GM13976 (cell line): ENCODE measurements at places on chromosomes 6 and 20.

DNA sequence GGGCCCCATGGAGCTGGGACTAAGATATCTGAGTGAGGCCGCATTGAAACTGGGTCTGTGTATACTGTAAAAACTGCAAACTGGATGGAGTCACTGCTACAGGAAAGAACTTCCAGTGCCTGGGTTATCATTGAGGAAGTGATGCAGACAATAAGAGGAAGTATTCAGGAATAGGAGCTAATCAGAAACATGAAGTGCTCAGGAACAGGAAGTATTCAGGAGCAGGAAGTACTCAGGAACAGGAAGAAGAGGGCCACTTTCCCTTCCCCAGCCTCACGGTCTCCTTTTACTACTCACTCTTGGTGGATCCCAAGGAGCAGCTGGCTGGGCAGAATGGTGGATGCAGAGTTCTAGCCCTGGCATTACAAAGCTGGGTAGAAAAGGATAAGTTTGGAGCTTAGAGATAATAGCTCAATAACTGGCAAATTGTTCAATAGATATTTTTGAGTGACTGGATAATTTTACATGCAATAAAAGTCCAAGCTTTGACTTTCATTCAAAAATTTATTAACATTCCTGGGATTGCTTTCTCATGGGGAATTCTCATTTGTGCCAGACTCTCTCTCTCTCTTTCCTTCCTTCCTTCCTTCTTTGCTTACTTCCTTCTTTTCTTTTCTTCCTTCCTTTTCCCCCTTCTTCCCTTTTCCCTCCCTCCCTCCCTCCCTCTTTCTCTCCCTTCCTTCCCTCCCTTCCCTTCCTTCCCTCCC, 82.2 kb upstream of the PAX1 start:
- DNase-seq: no peak

GRCh38 chr20:49656304-49656703, 57.4 kb downstream of the B4GALT5 start:
- DNase-seq: no peak

GRCh38 chr20:19624221-19624965, 133.7 kb upstream of the RIN2 start:
- no peak for DNase-seq

DNA sequence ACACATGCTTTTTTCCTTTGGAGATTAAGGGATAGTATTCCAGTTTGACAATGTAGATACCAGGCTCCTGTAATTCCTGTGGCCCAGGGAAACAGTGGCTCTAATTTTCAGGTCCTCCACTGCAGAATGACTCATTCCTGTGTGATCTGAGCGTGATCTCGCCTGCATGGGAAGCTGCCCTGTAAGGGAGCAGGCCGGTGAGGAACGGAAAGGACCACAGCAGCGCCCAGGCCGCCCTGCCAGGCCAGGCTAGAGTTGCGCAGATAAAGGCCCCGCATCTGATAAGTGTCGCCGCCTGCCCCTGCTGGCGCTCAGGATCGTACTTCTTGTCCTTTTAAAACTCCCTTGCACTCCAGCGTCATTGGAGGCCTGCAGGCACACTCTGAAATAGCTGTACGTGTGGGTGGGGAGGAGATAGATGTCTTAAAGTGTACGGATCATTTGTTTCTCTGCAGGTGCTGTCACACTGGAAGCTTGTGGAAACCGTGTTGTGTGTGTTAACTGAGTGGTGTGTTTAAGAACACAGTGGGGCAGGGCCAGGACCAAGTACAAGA, 60.7 kb downstream of the SYNJ2 start:
- DNase-seq: no peak

DNA sequence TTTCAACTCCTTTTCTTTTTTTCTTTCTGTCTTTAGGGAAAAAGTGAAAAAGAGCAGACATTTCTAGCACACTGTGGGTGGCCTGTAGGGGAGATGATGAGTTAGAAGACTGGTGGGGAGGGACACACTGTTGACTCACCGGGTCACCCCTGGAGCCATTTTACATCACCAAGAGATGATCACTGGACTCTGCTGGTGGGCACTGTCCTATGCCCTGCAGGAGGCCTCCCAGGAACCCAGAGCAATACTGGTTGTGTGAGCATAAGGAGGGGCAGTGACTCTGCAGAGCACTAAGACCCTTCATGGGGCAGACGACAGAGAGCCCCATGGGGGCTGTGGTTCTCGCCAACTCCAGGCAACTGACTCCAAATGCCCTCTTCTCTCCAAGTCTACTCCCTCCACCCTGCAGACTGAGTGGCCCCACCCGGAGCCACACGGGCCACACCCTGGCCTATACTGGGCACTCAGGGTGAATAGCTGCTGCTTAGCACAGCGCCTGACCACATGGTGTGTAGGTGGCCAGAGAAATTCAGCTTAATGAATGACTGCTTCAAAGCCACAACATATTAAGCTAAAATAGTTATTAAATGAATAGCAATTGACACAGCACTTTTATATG, 177.5 kb downstream of the CDC5L start:
- DNase-seq: no peak

DNA sequence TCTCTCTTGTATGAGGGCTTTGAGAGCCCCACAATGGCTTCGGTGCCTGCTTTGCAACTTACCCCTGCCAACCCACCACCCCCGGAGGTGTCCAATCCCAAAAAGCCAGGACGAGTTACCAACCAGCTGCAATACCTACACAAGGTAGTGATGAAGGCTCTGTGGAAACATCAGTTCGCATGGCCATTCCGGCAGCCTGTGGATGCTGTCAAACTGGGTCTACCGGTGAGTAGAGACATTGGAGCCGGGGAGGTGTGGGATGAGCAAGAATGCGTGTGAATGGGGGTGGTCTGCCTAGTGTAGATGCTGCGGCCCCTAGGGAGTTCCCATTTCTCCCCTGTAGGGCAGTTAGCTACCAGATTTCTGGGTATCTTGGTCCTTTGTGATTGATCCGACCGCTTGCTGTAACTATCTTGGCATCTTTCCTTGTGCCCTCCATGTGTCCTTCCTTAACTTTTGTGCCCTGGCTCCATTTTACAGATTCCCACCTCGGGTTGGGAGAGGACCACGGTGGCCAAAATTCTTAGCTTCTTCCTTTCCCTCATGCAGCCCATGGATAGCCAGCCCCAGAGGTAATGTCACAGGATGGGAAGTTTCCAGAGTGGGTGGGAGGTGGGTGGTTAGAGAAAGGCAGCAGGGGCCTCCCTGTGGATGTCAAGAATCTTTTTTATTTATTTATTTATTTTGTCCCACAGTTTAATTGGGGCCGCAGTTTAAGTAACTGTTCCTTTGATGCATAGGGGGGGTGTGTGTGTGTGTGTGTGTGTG, 6.3 kb downstream of the BRD2 start:
- DNase-seq: no peak

DNA sequence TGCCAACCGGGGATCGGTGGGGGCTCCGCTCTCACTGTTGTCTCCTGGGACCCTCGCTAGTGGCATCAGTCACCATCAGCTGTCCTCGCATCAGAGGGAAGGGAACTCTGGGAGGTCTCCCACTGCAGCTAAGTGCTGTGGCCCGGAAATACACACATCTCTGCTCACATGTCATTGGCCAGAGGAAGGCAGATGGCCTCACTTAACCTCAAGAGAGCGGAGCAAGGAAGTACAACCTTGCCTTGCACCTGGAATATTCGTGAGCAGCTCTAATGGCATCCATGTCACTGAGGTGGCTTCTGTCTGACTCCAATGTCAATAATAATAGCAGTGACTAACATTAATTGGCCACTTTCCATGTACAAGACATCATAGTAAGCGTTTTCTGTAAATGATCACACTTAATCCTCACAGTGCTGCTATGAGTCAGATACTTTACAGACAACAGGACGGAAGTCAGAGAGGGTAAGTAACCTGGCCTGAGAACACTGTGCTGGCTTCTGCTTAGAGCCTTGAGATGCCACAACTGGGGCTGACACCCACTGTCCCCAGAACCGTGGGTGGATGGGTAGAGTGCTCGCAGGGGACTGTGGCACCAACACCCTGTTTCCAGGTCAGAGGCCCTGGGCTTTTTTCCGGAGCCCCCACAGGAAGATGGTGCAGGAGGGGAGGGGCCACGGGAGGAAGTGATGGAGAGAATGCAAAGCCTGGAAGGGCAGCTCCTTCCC, 6.0 kb downstream of the LHFPL5 start:
- no peak for DNase-seq

- no peak for DNase-seq
Observed at GRCh38 chr20:23679133-23680092, 9.4 kb downstream of the CST4 start.

- no peak for DNase-seq
Observed at GRCh38 chr20:1376007-1376406, 16.8 kb downstream of the FKBP1A start.

- DNase-seq: no peak
Observed at GRCh38 chr6:23370051-23370450, 756.0 kb upstream of the NRSN1 start.

- no peak for DNase-seq
Observed at GRCh38 chr6:124551711-124552233, 410.5 kb upstream of the RNF217 start.

DNA sequence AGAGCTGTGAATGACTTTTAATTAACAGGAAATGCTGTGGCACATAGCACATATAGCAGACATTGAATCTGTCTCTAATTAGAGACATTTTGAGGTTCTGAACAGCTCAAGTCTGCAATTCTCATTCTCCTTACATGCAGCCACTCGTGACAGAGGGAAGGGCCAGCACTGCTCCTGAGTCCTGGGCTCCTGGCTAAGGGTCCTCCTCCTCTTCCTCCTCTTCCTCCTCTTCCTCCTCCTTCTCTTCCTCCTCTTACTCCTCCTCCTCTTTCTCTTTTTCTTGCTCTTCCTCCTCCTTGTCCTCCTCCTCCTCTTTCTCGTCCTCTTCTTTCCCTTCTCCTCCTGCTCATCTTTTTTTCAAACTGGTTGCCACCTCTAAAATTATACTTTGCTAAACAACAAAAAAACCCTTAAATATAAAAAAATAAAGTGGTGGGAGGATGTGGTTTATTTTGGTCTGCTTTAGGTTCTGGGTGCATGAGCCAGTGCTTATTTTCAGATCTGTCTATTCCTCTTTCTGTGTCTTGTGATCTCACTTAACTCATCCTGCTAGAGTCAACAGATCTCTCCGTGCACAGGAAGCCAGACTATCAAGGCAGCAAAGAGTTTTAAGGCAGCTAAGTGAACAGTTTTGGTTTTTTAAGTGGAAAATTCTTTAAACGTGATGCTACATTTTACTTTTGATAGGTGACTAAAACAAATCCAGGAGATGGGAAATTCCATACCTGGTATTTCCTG, 159.3 kb downstream of the CD83 start:
- DNase-seq: peak; percentile 77

GRCh38 chr6:66068907-66069306, 361.9 kb upstream of the EYS start:
- no peak for DNase-seq

DNA sequence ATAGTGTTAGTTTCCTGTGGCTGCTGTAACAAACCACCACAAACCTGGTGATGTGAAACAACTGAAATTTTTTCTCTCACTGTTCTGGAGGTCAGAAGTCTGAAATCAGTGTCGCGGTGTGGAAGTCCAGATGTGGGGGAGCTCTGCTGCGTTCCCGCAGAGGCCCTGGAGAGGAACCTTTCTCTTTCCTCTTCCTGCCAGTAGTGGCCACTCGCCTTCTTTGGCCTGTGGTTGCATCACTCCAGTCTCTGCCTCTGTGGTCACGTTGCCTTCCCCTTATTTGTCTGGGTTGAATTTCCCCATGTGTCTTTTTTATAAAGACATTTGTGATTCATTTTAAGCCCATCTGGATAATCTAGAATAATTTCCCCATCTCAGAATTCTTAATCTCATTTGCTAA, 295.5 kb upstream of the FLRT3 start:
- DNase-seq: no peak

DNA sequence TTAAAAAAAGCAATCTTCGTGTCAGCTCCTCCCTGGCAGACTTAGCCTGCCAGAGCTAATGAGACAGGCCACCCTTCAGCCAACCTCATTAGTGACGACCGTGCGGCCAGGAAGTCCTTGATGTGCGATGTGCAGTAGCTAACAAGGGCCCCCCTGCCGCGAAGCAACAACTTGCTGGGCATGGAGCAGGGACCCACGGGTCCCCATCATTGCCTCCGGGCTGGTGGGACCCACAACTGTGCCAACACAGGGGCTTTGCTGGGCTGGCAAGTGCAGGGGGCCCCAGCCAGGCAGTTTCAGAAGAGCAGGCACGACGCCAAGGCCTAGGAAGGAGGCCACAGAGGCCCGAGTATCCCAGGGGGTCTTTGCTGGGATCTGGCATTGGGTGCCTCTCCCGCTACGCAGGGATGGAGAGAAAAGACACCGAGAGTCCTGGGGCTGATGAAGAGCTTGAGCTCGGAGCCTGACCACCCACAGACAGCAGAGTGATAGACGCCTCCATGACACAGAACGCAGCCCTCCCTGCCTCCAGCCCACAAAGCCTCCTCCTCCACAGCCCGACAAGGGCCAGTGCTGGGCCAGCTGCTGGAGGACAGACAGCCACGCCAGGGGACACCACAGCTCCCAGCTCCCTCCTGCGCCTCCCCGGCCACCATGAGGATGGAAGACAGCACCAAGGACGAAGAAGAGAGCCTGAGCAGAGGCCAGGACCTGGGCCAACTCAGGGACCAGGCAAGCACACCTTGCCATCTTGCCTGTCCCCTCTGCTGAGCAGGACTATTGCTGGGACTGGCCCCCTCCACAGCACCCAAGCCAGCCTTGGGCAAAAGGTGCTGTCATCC, 96.6 kb downstream of the YTHDF1 start:
- DNase-seq: no peak
